ENCODE measurements at places on chromosomes 3 and 15.

DNA sequence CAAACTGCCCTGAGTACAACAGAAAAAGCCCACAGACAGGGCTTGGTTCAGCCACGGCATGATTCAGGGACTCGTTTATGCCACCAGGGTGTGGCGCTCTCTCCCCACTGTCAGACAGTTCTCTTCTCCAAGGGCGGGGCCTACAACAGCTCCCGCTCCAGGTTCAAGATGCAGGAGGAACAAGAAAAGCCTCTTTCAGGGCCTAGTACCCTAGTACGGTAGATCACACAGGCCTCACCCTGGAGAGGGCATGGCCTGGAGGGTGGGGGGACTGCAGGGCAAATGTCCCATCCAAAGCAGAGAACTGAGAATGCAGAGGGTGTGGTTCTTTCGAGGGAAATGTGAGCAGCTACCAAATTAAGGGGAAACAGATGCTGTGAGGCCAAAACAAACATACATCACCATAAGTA is 12.0 kb downstream of the MESD start:
- no peak for DNase-seq

- no peak for DNase-seq
These were observed 19.3 kb downstream of the MINAR1 start for GRCh38 chr15:79451361-79451999.

DNA sequence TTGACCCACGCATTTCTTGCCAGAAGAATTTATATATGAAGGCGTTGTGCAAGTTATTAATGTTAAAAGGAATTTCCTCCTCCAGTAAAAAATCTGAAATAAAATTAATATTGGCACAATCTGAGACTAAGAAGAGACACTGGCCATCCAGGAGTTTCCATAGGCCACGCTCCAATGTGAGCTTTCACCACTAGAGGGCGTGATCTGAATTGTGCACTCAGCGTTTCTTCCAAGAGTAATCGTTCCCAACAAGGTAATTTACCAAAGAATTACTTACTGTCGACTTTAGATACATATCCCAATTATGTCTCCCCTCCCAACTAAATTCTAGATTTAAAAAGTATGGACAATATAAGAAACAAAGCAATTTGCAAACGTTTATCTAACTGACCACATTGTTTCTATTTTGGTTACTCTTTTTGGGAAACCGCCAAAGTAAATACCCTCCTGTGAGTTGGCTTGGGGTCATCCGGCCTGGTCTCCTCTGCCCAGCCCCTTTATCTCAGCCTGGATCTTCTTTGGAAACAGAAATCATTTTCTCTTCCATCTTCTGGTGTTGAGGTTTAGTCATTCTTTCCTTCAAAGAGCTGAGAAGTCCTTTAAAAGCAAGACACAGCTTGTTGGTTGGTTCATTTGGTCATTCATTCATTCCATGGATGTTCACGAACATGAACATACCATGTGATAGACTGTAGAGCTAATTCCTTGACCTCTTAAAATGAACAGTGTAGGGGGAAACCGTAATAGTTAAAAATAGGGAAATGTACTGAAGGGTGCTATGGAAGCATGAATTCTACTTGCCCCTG is 26.2 kb downstream of the POLR2M start:
- peak; percentile 31 for DNase-seq

DNA sequence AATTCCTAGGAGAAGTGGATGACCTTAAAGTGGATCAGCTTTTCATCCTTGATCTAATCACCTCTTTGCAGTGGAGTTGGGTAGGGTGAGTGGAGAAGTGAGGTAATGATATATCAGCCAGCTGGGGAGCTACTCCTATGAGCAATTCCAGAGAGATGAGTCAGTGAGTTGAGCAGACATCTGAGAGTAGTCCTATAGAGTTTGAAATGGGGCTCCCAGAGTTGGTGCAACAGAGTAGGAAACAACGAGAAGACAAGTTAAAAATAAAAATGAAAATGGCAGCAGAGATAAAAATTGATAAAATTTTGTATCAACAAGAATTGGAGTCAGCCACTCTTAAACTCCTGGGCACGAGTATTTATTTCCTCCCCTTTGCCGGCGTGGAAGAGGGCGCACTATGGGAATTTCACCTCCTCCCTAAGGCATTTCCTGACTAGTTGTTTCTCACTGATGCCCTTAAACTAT is 150.8 kb upstream of the DPH6 start:
- no peak for DNase-seq

DNA sequence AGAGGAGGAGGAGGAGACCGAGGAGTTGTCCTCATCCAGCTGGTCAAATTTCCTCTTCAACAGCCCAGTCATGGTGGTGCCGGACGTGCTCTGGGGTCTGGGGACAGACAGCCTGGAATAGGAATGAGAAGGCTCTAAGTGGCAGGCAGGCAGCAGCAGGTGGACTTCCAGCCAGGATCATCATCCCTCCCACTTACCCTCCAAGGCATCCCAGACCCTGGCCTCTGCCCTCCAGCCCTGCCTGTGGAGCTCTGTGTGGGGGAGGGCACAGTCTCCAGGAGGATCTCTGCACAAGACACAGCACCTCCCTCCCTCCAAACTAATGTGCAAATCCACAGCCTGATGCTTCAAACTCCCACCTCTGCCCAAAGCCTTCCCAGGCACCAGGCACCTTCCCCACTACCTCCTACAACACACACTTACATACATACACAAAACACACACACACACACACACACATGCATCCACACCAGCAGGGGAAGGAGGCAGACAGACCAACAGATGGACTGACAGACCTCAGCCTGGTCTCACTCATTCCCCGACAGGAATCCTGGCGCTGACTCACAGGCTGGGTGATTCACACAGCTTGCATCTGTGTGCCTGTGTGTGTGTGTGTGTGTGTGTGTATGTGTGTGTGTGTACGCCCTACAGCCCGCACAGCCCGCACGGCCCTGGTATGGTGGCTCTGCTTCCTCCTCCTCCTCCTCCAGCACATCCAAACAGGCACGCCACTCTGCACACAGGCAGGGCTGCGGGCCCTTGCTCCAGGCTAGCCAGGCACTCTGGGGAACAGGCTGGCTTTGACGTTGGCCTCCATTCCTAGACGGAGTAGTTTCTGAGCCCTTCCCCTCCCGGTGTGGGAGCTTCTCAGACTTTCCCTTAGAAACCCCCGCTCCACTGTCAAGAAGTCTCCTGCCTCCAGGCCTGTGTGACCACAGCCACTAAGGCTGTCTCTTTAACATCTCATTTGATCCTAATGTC is 6.5 kb downstream of the CSRNP1 start:
- DNase-seq, result no peak

GRCh38 chr15:89167267-89168176 is 53.9 kb downstream of the RLBP1 start:
- DNase-seq, result no peak

DNA sequence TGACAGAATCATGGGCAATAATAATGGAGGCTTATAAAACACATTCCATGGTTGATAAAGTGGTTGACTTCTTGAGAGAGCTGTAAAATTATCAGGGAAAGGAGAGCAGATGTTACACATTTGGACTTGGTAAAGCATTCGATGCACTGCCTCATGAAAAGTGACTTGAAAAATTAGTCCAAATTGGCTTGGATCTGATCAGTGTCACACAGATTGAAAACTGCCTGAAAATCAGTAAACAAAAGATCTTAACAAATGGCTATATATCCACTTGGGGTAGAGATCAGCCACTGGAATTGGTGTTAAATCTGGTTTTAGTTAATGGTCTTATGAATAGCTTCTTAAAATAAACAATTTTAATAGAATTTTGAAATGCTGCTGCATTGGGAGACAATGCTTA is 20.3 kb downstream of the SHOX2 start:
- DNase-seq, result no peak

GRCh38 chr3:42149975-42150374 is 58.8 kb downstream of the TRAK1 start:
- DNase-seq, result no peak

DNA sequence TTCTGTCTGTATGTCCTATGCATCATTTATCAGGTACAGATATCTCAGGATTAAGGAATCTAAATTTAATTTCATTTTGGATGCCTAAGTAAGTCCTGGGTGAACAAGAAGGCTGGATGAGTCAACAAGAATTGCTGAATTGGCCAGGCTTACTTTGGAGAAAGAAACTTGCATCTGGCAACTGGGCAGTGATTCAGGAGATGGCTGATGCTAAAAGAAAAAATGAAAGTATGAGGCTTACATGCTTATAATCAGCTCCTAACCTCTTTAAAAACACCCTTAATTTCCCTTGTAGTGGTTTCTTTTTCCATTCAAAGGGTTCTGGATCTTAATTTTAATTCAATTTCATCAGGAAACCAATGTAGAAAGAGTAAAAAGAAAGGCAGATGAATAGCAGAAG is 228.8 kb upstream of the PEX5L start:
- DNase-seq, result no peak

DNA sequence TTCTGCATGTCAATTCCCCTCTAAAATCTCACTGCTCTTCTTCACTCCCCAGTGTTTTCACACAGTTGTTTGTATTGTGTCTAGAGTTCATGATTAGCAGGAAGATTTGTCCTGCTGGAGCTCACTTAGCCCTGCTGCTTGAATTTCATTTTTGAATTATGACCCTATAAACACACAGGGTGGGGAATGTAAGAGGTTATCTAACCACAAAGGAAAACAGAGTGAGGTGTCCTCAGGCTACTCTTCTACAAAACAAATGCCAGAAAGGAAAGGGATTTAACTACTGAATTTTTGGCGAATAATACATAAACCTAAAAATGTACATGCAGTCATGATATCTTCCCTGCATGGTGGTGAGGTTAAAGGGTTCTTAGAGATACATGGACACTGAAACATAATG is 215.1 kb upstream of the CNTN4 start:
- DNase-seq, result no peak

GRCh38 chr3:69784954-69785514 is 45.8 kb downstream of the MITF start:
- DNase-seq, result no peak

DNA sequence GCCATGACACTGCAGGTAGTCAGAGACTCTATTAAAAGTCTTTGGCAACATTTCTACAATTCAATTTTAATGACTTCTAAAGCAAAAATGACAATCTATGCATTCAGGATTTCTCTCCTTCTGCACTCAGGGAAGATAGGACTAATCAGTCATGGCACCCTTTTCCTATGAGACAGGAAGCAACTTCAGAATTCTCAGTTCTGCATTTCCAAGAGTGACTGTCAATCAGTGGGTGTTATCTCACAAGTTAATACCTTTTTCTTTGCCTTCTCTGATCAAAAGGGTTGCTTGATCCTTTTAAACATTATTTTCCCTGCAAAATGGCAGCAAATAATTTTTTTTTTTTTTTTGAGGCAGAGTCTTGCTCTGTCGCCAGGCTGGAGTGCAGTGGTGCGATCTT is 7.8 kb upstream of the ICE2 start:
- no peak for DNase-seq

GRCh38 chr15:56866803-56867202 is 51.6 kb upstream of the TCF12 start:
- no peak for DNase-seq

DNA sequence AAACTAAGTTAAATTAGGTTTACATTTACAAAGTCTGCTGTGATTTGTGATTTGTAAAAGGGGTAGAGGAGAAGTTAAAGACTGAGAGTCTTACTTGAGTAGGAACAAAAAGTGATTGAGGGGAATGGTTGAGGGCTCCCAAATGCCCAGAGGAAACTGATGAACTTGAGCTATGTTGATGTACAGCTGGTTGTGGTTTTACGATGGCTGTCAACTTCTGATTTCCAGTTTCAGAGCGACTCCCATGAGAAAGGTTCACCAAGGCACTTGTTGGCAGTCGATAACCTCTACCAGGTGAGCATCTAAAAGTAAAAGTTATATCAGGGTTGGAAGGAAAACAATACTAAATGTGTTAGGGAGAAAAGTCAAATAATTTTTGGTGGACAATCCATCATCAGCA is 91.0 kb downstream of the XRN1 start:
- DNase-seq, result no peak

DNA sequence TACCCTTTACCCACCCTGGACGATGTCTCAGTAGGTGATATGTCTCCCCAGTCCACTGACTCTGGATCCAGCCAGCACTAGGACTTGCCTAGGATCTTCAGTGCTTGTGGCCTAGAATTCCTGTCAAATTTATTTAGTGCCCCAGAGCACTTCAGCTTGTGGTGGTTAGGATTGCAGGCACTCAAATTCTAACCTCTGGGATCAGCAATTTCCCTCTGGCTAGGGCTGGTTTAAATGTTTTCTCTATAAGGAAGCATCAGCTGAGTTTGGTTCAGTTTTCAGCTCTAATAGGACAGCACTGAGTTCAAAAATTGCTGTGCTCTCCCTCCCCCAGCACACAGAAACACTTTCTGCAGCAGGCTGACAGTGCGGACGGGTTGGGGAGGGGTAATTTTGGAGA is 8.1 kb downstream of the OR5H6 start:
- no peak for DNase-seq

- no peak for DNase-seq
These were observed 27.1 kb downstream of the DUOX1 start for GRCh38 chr15:45156744-45157455.

GRCh38 chr3:194014756-194015155 is 121.2 kb upstream of the HES1 start:
- no peak for DNase-seq

- DNase-seq, result no peak
These were observed 205.9 kb downstream of the GABRG3 start for GRCh38 chr15:27176785-27177406.

GRCh38 chr3:175443682-175444081 is 584.5 kb downstream of the NAALADL2 start:
- no peak for DNase-seq

- DNase-seq, result no peak
These were observed 312.5 kb downstream of the C3orf38 start for GRCh38 chr3:88462230-88462629.
